Skeletal muscle cell (primary cell): ENCODE measurements at places on chromosomes 7 and 10.

DNA sequence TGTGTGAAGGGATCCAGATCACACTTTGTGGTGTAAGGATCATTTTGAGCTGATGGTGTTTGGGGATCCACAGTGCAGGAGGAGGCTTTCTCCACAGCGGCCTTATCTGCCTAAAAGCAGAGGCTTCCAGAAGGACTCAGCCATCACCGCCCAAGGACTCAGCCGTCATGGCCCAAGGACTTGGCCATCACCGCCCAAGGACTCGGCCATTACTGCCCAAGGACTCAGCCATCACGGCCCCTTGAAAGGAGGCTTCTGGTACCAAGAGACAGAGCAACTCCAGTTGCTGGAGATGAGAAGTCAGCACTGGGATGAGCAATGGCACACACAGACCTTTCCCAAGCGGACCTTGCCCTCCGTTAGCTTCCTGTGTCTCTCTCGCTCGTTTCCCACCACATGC is 6.0 kb upstream of the CFAP46 start:
- DNase-seq = no peak

DNA sequence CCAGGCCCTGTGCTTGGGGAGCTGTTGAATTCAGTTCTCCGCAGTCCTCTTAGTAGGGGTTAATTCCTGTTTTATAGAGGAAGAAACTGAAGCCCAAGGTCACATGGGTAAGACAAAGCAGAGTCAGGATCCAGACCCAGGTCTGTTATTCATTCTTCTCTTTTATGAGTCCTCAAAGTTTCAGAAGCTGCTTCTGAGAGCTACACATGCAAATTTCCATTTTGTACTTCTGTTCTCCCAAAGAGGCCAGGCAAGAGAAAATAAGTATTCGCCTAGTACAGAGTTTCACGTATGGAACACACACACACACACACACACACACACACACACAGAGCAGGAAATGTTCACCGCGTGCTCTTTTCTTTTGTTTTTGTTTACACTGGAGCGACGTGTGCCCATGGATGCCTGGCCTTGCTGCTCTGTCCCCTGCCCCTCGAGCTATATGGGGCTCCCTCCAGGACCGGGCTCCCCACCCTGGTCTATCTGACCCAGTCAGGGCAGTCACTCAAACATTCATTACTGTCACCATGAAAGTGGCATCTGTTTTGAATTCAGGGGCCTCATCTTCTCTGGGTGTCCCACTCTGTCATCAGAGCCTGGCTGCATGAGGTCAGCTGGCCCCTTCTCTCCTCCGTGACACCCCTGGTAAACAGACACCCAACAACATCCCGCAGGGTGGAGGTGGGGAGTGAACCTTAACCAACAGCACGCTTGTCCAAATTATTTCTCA is 84.4 kb downstream of the TNS3 start:
- DNase-seq = no peak

- no peak for DNase-seq
Measured at GRCh38 chr10:48701139-48701901, 16.6 kb downstream of the WDFY4 start.

- no peak for DNase-seq
Measured at GRCh38 chr7:127346575-127347256, 45.8 kb downstream of the ZNF800 start.

- no peak for DNase-seq
Measured at GRCh38 chr7:67470256-67470751, 473.7 kb downstream of the TYW1 start.

DNA sequence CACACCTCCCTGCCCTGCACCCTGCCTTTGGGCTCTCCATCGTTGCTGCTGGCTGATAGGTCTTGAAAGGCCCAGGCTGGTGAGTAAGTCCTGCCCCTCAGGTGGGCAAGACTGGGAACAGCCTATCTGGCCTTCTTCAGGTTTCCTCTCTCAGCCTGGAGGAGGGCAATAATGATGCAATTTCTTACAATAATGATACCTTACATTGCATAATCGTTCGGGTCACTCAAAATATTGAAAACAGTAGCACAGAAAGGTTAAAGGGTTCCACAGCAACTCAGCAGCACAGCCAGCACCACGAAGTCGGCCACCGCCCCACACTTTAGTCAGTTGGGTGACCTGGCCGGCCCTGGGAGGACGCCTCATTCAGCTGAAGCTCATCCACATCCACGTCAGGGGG is 16.0 kb upstream of the FAM20C start:
- no peak for DNase-seq

GRCh38 chr10:12448340-12448728 is 99.0 kb downstream of the CAMK1D start:
- no peak for DNase-seq
